ENCODE measurements at places on chromosomes 1 and 21. TPM values are rescaled to one million over a fixed set of nuclear protein-coding genes. Genes with fewer than 3 reads are reported as not detected.

Gene TNFSF4
- total RNA-seq: 1.6 TPM

Gene MRPL39
- 21.7 TPM for total RNA-seq

Gene OR2W3
- not detected for total RNA-seq

Gene CASZ1
- total RNA-seq: 10.3 TPM

Gene OR2T35
- not detected for total RNA-seq

Gene SRM
- total RNA-seq: 55.0 TPM

Gene RORC
- not detected for total RNA-seq

Gene HSD3B2
- total RNA-seq: not detected

Gene S100A8
- not detected for total RNA-seq

Gene AK2
- total RNA-seq: 89.2 TPM

Gene CD53
- total RNA-seq: 313 TPM

Gene CITED4
- total RNA-seq: 24.3 TPM

Gene MYOM3
- not detected for total RNA-seq

Gene RNF207
- total RNA-seq: 0.36 TPM

Gene KPRP
- not detected for total RNA-seq

Gene CRNN
- total RNA-seq: not detected

Gene KRTAP6-1
- not detected for total RNA-seq

Gene S100A7A
- total RNA-seq: not detected

Gene KCNQ4
- 0.25 TPM for total RNA-seq

Gene MMEL1
- total RNA-seq: 3.3 TPM

Gene SLC1A7
- total RNA-seq: not detected

Gene NBPF10
- 1.7 TPM for total RNA-seq

Gene LMX1A
- total RNA-seq: not detected

Gene NBPF4
- not detected for total RNA-seq
